ENCODE measurements at places on chromosomes 7 and 10.

DNA sequence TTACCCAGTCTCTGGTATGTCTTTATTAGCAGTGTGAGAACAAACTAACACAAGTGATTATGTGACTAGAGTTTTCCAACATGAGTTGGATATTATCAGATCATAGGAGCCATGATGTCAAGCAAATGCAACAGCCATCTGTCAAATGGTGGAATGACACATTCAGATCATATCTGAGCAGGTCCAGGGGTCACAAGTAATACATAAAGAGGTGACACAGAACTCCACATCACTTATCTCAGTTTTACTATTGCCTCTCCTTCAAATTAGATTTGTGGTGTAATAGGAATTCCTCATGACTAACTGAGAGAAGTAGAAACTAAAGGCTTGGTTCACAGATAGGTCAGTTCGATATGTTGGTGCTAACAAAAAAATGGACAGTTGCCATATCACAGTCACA, 12.2 kb upstream of the SAMD9L start:
- no peak for DNase-seq

DNA sequence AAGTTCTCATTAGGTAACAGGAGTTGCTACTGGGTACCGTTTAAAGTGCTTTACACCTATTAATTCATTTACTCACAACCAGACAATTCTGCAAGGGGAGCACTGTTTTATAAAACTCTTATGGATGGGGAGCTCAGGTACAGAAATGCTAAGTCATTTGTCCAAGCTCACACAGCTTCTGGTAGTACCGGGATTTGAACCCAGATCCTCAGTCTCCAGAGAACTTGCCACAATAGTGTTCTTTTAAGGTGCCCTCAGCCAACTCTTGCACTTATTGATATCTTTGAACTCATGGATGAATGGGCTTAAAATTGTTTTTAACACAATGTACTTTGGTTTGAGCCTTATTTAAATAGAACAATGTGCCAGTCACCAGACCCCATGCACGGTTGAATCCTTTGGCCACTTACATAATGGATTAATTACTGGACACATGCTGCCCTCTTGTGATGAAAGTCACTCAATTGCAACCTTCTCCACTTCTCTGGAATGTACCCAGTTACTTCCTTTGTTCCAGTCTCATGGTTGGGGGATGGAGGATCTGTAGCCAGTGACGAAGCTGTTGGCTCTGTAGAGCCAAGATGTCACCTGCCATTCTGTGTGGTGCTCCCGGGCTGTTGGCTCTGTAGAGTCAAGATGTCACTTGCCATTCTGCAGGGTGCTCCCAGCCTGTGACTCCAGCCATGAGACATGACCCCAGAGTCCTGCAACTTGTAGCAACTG, 65.6 kb downstream of the NOD1 start:
- DNase-seq: peak; percentile 21

DNA sequence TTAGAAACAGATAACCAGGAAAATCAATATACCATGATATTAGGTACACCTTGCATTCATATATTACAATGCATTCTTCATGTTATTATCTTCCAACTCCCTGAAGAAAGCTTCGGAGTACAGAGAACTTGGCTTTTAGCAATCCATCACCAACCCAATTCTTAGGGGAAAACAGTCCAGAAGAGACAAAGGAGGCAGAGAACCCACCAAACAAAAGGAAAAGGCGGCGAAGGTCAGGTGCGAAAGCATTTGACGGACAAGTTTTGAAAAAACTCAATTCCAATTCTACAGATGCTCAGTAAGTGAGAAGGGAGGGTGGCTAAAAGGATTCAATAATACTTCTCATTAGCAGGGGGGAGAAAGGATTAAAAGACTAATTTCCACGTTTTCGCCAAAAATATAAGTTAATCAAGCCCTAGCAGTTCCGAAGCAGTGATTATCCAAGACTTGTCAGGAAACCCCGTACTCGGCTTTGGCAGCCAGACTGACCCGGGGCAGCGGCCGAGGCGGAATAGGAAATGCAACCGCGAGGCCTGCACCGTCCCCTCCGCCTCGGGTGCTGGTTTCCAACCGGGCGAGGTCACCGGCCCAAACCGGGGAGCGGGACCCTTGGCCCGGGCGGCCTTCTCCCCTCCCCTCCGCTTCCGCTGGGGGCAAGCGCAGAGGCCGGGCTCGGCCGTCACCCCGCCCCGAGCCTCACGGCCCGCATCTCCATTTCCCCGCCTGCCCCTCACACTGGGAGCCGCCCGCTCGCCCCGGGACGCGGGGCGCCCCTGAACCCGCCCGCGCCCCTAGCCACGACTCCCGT, 747 bp downstream of the GDI2 start:
- no peak for DNase-seq

GRCh38 chr7:23264916-23265458, 18.4 kb downstream of the GPNMB start:
- DNase-seq: no peak

DNA sequence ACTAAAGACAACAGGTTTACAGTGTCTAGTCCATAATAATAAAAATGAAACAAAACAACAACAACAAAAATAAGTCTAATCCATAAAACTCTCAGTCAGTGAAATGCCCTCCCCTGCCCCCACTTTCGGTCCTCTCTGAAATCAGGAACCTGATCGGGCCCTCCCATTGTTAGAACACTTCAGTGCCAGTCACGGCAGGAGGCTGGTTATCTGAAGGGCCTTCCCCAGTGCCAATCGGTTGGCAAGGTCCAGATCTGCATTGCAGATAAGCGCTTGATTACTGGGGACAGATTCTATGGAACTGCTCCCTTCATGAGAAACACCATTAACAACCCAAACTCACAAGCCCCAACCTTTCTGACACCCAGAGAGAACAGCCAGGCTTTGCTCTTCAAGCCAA, 72.2 kb upstream of the EEPD1 start:
- DNase-seq: no peak

- DNase-seq: no peak
Measured at GRCh38 chr7:21944616-21945453, 864 bp downstream of the CDCA7L start.

GRCh38 chr10:103888113-103888841, 29.7 kb downstream of the STN1 start:
- no peak for DNase-seq

- no peak for DNase-seq
Measured at GRCh38 chr10:51760864-51761640, 61.7 kb upstream of the CSTF2T start.

DNA sequence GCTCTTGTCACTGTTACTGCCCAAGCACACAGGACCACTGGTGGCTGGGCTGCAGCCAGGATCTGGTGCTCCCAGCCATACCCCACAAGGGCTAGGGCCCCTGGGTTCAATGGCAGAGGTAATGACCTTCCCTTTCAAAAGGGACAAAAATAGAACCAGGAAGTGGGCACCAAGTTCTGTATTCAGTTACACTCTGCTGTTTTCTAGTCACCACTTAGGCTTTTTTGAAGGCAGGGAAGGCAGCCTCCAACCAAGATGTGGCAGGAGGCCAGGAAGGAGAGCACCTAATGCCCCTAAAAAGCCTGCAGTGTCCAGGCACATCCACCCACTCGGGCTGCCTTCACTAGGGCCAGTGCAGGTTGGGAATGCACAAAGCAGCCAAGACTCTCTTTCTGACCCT, 47.8 kb downstream of the NOD1 start:
- no peak for DNase-seq

GRCh38 chr10:58757352-58758065, 244.8 kb downstream of the BICC1 start:
- no peak for DNase-seq

DNA sequence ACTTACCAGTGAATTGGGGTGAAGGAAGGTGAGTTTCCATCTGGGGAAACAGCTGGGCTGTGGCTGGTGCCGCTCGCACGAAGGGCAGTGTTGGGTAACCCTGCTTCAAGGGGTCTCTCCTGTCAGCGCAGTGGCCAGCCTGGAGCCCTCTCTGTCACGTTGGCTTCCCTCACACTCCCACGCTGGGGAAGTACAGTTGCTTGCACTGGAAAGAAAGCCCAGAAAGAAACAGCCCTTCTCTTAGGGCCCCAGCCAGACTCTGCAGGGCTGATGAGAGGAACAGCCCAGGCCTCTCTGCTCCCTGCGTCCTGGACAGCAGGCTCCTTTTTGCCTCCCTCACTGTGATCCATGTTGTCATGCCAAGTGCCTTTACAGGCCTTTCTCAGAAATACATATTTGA, 40.3 kb upstream of the TRIM8 start:
- no peak for DNase-seq

- DNase-seq: no peak
Measured at GRCh38 chr7:117250801-117251200, 72.1 kb downstream of the WNT2 start.

- DNase-seq: no peak
Measured at GRCh38 chr10:47165168-47165710, 134.8 kb upstream of the GDF10 start.

- no peak for DNase-seq
Measured at GRCh38 chr10:104492329-104492940, 138.8 kb downstream of the CFAP58 start.

GRCh38 chr7:43570688-43571365, 12.1 kb upstream of the STK17A start:
- DNase-seq: no peak

GRCh38 chr7:21077602-21078001, 290.9 kb upstream of the SP8 start:
- no peak for DNase-seq

DNA sequence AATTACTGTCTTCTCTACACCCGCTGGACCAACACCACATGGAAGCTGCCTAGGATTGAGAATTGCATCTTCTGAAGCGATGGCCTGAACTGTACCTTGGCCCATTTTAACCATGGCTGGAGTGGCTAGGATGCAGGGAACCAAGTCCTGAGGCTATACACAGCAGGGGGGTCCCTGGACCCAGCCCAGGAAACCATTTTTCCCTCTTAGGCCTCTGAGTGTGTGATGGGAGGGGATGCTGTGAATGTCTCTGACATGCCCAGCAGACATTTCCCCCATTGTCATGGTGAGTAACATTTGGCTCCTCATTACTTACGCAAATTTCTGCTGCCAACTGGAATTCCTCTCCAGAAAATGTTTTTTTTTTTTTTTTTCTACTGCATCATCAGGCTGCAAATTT, 822.7 kb downstream of the PCDH15 start:
- no peak for DNase-seq

- DNase-seq: no peak
Measured at GRCh38 chr10:58621379-58622077, 108.9 kb downstream of the BICC1 start.

DNA sequence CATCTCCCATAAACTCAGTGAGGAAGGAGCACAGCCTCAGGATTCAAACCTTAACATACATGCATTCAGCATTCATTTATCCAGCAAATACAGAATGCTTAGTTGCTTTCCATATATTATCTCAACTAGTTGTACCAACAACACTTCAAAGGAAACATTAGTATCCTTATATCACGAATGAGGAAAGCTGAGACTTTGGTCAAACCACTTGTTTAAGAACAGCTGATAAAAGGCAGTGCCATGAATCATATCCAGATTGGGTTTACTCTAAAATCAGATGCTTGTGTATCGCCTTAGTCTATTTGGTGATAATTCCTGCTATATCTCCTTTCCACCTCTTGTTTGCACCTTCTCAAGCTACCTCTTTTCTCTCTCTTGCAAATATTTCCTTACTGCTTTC, 1.9 kb upstream of the CPED1 start:
- no peak for DNase-seq

GRCh38 chr10:63320683-63321082, 145.1 kb downstream of the JMJD1C start:
- no peak for DNase-seq

DNA sequence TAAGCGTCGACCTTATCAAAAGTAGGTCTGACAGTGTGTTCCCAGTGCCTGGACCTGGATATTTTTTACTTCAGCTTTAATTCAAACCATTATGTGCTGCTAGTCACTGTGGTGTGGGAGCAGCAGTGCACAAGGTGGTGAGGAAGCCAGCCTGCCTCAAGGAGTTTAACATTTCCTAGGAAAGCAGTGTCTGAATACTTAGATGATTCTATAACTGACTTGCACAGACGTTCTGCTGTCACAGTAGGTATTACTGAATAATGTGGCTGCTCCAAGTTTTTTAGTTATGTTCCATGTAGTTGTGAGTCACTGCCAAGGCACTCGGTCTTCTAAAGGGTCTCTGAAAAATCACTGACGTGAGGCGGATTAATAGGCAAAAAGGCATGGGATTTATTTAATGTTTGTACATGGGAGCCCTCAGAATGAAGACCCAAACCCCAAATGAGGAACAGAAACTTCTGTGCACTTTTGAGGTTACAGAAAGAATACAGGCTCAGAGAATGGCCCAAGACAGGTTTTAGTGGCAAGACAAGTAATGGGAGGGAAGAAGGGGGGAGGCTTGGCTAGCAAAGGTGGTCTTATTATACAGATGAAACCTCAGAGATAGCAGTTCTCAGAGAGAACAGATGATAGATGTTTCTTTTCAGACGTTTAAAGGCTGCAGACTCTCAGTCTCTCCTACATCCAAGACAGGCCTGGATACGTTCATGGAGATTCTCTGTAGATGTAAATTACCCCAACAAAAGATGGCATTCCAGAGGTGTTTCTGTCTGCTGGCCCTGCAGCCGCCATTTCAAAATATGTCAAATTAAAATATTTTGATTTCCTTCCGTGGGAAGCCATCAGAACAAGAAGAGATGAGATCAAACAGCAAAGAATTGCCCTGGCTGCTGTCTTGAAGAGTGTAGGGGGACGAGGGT, 209.3 kb downstream of the SDK1 start:
- no peak for DNase-seq

DNA sequence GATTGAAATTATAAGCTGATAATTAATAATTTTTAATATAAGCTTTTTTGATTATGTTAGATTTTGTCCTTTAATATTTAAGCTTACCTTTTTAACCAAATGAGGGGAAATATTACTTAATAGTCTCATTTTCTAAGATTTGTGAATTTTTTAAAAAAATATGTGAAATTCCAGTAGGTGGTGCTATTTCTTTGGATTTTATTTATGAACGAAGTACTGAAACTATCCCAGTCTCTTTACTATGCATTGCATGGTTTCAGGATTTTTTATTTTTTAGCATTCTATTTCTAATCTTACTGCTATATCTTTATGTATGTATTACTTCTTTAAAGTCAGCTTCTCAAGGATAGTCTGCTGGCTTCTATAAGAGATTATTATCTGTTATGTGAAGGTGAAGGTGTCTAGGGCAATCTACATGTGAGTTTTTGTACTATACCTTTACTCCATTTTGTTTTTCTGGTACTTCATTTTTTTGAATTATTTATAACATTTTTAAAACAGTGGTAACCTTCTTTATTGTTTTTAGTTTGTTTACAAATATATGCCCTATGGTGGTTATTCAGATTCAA, 78.3 kb downstream of the ATRNL1 start:
- no peak for DNase-seq

Measured in CMK (cell line).